ENCODE measurements at places on chromosomes 5 and 9. TPM values are rescaled to one million over a fixed set of nuclear protein-coding genes. Genes with fewer than 3 reads are reported as not detected.

CNTNAP3 gene
- total RNA-seq = 0.92 TPM

SPARC gene
- total RNA-seq = 209 TPM

ATG12 gene
- total RNA-seq = 35.1 TPM

PCDHB14 gene
- 0.76 TPM for total RNA-seq
